ENCODE measurements at places on chromosomes 1 and 21.

- no peak for DNase-seq
Measured at GRCh38 chr1:161791904-161792655, 26.0 kb downstream of the ATF6 start.

DNA sequence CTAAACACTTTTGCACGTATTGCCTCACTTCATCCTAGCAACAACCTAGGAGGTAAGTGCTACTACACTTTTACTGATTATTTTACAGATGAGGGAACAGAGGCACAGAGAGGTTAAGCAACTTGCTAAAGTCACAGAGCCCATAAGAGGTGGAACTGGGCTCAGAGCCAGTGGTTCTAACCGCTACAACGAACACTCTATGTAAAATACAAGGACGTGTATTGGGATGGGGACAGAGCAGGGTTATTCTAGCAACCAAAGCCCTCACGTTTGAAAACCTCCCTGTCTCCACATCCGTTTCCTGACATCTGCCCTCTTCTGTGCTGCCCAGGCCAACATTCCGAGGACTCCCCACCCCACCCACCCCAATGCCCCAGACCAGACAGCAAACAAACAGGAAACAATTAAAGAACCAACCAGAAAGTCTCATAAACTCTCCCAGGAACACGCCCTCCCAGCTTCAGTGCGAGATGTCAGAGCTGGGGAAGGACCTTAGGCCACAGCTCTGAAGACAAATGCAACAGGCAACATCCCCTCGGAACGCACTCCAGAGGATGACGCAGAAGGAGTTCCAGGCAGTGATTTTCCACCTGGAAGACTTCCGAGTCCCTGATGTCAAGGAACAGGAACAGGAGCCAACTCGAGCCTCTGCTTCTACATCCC is 41.1 kb downstream of the GLIS1 start:
- DNase-seq: no peak

- peak; percentile 56 for DNase-seq
Measured at GRCh38 chr1:209527993-209528717, 55.4 kb upstream of the CAMK1G start.

DNA sequence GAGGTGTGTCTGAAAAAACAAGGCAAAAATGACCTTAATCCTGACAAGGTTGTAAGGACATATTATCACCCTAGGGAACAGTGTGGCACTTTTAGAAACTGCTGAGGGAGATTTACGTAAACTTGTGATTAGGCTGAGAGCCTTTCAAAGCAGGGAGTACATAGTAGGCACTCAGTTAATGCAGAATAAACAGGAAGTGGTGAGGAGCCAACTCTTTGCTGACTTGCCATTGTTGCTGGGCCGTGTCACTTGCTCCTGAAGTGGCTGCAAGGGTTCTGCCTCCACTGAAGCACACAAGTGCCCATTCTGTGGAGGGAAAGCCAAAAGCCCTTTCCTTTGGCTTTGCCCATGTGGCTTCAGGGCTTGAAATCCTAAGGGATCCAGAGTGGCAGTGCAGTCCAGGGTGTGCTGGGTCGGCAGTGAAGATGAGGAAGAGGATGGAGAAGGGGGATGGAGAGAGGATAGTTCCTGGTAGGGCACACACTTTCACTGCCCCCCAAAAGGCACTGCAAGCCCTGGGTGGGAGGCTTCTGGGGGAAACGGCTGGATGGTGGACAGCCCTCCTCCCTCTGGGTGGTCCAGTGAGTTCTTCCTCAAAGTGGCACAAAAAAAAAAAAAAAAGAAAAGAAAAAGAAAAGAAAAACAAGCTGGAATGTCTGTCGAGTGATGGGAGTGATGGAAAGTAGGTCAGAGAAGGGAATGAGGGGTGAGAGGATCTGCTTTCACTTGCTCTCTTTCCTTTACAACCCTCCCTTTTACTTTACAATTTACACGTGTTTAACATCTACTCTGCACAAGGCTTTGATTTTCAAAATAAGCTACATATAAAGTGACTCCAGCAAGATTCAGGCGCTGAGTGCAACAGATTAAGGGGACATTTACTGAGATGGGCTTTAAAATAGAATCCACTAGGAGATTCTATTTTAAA is 13.7 kb upstream of the RHEX start:
- no peak for DNase-seq

DNA sequence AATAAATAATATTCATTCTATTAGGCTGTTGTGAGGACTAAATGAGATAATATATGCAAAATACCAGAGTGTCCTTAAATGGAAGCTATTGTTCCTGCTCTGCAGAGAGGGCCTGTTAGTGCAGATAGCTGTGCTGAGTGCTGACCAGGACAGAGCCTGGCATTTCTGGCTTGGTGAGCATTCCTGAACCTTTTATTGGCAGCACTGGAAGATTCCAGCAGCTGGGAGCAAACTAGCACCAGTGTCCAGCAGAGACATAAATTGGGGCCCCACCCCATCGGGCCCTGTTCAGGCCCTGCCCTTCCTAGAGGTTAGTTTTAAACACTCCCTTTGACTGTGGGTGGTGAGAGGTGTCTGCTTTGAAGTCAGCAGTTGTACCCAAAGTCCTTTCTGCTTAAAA is 85.9 kb upstream of the GADD45A start:
- no peak for DNase-seq

GRCh38 chr1:98467586-98467985 is 193.9 kb upstream of the SNX7 start:
- DNase-seq: no peak

DNA sequence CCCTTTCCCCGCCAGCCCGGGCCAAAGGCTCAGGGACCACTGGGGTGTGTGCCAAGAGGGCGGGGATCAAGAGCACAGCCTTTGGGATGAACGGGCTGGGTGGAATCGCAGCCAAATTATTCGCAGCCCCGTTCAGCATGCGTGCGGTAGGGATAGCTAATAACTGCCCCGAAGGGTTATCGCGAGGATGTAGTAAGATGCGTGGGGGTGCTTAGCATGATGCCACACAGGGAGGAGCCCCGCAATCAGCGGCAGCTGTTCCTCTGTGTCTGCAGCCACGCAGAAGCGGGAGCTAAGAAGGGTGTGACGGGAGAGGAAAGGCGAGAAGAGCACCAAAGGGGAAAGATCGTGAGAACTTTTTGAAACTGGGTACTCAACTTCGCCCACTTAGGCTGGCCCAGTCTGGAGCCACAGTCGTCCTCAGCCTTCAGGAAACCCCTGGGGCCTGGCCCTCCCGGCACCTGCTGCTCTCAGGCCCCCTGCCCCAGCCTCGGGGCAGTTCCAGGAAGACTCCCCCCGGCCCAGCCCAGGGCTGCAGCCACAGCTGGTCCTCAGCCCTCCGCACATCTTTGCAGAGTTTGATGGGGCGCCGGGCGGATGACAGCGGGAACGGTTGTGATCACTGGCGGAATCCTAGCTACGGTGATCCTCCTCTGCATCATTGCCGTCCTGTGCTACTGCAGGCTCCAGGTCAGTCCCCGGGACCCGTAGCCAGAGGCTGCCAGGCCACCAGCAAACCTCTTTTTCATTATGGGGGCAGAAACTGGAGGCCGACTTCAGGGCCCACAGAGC is 64.9 kb downstream of the TOR1AIP2 start:
- DNase-seq: no peak

DNA sequence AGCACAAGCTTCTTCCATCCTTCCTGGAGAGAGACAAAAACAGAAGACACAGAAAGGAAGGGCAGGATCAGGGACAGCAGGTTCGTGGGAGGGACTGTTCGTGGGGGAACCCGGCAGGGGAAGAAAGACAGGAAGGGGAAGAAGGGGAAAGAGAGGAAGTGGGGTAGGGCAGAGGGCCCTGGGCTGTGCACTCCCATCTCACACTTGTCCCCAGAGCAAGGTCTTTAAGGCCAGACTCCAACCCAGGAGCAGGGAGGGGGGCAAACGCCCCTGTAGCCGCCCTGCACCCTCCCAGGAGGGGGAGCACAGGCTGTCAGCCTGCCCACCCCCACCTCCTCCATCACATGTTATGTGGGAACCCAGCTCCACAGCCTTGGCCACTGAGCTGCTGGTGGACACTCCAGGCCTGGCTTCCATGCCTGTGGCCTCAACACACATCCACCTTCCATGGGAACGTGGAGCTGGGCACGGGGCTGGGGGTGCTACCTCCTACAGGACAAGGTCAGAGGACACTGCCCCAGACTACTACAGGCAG is 9.3 kb downstream of the SLC19A1 start:
- no peak for DNase-seq

DNA sequence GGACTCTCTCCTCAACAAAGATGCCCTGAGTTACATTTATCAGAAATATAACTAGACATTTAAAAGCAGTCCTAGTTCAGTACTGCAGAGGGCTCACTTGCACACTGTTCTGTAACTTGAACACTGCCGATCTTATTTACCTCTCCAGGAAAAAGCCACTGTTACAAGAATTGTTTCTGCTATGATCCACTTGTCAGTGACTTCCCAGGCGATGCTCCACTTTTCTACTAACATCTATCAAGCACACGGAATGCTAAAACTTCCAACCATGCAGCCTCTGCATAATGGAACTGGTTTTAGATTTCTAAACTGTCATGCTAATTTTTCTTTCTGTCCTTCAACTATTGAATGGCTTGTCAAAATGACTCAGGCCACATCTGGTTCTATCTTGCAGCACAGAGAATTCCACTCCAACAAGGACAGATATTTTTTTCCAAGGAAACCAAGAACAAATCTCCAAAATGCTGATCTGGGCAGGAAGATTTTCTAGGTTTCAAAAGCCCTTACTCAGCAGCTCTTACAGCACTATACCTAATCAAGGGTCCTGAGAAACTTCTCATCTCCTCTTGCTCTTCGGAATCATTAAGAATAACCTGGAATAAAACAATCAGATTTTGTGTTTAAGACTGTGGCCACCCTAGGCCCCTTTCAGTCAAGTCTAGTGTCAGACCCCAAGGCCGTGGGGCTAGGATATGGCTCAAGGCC is 9.9 kb downstream of the SEC16B start:
- no peak for DNase-seq

GRCh38 chr1:32272557-32273390 is 19.1 kb upstream of the HDAC1 start:
- DNase-seq: no peak

DNA sequence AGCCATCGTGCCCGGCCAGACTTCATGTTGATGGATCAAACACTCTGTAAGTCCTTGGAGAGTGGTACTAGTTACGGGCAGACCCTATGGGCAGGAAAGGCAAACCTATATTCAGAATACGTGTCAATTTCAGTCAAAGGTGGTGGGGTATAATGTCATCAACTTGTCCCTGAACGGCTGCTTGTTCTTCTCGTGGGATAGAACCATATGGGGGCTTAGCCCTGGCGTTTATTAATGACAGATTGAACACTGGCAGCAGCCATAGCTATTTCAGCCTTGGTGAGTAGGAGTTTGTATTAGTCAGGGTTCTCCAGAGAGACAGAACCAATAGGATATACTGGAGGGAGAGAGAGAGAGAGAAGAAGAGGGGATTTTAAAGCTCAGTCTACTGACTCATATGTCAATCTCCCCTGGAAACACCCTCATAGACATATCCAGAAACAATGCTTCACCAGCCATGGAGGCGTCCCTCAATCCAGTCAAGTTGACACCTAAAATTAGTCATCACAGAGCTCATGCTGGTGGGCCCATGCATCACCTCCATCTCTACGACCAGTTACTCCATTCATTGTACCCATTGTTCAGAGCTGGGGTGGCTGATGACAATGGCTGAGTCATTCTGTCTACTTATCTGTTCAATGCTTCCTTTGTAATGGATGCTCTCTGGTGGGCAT is 16.1 kb upstream of the AQP10 start:
- no peak for DNase-seq

- DNase-seq: no peak
Measured at GRCh38 chr21:28142697-28143096, 850.0 kb downstream of the LTN1 start.

GRCh38 chr1:234176000-234176399 is 197.3 kb upstream of the COA6 start:
- no peak for DNase-seq

DNA sequence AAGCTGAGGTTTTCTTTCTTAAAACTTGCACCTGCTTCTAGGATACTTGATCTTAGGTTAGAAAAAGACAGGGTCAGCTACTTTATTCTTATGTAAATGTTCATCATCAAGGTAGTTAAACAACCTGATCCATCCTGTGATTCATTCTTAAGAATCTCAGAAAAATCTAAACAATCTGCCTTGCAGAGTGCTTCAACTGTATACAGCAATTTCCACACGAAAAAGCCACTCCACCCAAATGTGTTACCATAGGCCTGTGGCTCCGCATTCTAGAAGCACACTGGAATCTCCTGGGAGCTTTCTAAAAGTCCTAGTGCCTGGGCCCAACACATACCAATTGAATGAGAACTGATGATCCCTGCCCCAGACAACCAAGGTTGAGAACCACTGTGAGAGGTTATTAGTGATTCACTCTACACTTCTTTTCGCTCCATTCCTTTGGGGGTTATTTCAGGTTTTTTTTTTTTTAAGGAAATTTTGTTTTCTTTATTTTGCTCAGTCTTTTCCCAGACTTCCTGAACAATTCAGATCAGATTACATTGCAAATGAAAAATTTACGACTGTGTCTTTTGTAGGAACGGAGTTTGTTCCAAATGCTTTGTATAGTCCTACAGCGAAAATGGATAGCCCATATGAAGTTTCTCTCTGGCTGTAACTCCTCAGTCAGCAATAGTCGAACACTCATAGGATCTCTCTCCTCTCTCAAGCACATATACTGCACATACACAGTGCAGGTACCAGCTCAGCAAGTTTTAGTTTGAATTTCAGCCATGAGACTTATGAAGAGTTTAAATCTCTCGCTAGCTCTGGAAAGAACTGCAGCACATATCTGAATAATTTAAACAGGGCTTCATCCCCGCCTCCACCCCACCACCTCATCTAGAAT is 16.1 kb downstream of the SMYD2 start:
- DNase-seq: no peak

DNA sequence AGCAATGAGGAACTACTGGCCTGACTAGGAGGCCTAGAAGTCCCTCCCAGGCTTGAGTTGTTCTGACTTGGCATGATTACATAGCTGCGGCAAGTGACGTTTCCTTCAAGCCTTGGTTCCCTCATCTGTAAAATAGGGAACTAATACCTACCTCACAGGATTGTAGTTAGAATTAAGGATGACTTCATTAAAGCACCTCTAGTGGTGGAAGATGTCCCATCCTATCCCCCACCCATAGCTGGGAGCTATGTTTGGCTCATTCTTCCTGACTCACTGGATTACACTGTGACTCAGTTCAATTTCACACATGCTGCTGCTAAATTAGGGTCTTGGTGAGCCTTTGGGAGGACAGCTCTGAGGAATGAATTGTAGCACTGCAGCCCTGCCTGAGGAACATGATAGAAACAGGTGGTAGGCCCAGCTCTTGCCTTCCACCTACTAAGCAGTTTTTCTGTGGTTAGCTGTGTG is 6.0 kb upstream of the SHISA4 start:
- DNase-seq: no peak
